ENCODE measurements at places on chromosomes 16 and 17. TPM values are rescaled to one million over a fixed set of nuclear protein-coding genes. Genes with fewer than 3 reads are reported as not detected.

DNA sequence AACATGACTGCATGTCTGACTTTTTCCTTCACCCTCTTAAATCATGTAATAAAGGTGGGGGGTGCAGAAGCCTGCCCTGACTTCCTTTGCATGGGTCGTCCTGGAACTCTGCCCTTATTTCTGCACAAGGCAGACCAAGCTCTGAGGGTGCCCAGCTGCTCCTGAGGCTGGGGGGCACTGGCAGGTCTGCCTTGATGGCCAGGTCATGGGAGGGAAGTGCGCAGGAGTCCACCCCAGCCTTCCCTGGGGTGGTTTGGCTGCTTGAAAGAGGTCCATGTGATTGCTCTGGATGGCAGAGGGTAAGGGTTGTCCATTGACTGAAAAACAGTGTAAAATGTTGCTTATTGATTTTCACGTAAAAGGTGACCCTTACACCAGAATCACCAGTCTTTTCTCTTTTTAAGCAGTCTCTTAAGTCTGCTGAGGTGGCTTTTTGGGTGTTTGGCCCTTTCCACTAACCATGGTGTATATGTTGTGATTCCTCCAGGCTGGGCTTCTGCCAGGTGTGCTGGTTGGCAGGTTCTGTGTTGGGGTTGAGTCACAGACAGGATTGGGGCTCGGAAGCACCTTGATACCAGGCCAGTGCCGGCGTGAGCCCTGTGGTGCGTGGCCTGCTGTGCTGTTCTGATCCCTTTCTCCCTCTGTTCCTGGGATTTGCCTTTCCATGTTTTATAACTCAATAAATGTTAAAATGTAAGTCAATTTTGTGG is 19.4 kb downstream of the DHX38 start:
- no peak for DNase-seq

DNA sequence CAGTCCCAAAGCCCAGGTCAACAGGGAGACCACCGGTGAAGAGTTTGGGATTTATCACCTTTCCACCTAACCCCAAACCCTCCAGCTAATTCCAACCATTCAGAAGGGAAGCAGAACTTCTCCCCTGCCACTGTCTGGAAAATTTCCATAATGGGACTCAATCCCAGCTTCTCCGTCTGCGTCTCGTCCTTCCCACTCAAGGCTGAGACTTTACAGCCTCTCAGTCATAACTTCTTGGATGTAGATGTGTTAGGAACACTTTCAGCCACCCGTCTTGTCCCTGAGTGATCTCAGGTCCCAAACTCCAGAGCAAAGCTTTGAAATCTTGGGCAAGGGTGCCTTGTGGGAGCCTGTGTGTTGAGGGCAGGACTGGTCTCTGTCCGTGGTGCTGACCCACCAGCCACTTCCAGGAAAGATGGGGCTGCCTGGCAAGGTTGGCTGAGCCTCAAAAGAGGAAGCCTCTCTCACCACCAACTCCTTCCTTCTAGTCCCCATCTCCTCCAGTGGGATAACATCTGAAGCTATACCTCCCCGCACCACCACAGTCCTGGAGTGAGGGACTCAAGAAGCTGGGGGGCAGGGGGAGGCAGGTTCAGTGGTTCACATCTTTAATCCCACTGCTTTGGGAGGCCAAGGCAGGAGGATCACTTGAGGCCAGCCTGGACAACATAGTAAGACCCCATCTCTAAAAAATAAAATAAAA is 9.3 kb downstream of the GAS2L2 start:
- DNase-seq = peak; percentile 29

DNA sequence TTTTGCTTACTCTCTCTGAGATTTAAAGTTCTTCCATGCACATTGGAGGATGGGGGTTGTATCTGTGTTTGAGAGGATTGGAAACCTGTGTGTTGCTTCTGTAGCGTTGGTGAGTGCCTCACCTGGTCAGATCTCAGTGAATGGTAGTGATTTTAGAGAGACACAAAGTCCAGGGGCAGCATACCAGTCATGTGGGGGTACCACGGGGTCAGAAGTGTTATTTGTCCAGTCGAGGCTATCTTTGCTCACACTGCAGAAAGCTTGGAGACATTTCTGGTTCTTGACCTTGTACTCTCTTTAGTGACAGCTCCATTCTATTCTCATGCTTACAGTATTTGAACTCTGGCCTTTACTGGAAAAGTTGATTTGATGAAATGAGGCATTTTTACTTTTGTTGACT is 23.7 kb downstream of the PRKAR1A start:
- DNase-seq = no peak

DNA sequence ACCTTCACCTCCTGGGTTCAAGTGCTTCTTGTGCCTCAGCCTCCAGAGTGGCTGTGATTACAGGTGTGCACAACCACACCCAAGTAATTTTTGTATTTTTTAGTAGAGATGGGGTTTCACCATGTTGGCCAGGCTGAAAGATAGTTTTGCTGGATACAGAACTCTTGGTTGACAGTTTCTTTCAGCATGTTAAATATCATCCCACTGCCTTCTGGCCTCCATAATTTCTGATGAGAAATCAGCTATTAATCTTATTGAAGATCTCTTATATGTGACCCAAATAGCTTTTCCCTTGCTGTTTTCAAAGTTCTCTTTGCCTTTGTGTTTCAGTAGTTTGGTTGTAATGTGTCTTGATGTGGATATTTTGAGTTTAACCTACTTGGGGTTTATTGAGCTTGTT is 50.3 kb upstream of the BRD7 start:
- no peak for DNase-seq

- no peak for DNase-seq
These were observed 291.8 kb downstream of the SOX9 start for GRCh38 chr17:72412650-72413076.

- no peak for DNase-seq
These were observed 2.9 kb downstream of the RGS11 start for GRCh38 chr16:272633-273546.

DNA sequence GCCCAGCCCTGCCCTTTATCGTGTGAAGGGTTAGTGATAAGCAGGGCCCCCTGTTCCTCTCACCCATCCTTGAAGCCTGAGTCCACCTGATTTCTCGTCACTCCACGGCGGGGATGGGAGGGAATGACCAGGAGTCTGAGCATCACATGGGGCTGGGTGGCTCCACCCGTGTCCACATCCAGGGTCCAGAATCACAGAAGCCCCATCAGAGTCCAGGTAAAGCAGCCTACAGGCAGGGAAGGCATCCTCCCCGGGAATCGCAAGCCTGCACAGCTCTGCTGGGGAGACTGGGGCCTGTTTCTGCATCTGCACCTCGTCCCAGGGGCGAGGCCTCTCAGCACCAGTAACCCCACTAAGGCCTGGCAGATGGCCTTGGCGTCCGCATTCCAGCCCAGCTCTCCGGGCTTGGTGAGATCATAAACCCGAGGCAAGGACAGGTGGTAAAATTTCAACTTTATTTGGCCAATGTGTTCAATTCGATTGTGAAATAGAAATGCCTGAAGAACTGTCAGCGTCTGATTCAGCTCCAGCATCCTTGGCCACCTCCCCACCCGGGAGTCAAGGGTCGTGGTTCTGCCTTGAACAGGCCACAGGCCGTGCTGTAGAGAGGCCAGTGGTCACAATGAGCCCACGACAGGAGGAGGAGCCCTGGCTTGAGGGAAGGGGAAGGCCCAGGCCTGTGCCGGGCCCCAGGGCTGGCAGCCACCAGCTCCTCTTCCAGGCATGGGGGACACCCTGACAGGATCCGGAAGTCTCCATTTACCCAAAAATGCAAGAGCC is 8.1 kb upstream of the PPP1R27 start:
- DNase-seq = no peak

GRCh38 chr17:73249700-73250099 is 12.0 kb downstream of the CPSF4L start:
- DNase-seq = no peak

GRCh38 chr17:61984821-61985220 is 57.0 kb upstream of the INTS2 start:
- DNase-seq = no peak

DNA sequence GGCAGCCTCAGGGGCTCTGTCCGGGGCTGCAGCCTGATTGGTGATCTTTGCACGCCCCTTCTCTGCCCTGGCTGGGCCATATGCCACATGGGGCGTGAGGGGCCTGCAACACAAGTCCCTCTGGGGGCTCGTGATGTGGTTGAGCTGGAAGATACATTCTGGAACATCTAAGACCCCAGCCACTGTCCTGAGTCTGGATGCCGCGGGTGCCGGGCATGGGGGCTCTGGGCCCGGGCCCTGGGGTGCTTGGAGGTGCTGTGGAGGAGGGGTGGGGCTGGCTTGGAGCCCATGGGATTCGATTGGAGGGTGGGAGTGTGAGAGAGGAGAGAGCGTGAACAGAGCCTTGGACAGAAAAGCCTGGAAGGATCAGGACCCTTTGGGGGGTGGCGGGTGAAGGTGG is 39.4 kb downstream of the JPH3 start:
- DNase-seq = no peak

DNA sequence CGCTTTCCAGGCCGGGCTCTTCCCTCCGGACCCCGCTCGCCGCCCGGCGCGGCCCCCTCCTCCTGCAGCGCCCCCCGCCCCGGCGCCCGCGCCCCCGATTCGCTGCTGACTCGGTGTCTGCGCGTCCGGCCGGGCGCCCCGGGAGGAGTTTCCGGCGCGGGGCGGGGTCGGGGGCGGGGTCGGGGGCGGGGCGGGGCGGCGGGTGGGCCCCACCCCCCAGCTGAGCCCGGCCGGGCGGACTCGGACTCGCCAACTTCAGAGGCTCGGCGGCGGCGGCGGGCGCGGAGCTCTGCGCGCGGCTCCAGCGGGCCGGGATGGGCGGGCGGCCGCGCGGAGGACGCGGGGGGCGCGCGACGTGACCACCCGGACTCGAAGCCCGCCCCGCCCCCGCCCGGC is at the start of gene METRNL:
Gene METRNL, plus strand, starts transcription at position 258 of the 396 bp plus-strand sequence. CDS start 207 bp downstream, outside the sequence.
- DNase-seq = peak; percentile 61

GRCh38 chr17:56184650-56185049 is 31.4 kb downstream of the ANKFN1 start:
- no peak for DNase-seq

DNA sequence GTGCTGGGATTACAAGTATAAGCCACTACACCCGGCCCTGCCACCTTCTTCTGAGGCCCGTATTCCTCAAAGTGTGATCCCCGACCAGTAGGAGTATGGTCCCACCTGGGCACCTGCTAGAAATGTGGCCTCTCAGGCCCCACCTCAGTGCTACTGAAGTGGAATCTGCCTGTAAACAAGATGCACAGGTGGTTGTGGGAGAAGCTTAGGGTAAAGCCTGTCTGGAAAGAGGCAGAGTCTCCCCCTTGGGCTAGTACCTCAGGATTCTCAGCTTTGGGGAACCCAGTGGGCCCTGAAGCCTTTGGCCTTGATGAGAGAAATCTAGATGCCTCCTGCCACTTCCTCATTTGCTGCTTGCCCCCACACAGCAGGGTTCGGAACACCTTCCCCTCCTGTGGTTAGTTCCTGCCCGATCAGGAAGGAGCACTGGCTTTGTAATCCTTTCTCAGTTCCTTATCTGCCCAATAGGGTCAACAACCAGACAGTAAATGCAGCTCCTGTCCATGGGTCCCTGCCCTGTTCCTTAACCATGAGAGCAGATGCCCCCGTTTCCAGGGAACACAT is 25.2 kb downstream of the TK2 start:
- DNase-seq = peak; percentile 40

GRCh38 chr16:56226845-56227525 is 35.7 kb downstream of the GNAO1 start:
- no peak for DNase-seq

DNA sequence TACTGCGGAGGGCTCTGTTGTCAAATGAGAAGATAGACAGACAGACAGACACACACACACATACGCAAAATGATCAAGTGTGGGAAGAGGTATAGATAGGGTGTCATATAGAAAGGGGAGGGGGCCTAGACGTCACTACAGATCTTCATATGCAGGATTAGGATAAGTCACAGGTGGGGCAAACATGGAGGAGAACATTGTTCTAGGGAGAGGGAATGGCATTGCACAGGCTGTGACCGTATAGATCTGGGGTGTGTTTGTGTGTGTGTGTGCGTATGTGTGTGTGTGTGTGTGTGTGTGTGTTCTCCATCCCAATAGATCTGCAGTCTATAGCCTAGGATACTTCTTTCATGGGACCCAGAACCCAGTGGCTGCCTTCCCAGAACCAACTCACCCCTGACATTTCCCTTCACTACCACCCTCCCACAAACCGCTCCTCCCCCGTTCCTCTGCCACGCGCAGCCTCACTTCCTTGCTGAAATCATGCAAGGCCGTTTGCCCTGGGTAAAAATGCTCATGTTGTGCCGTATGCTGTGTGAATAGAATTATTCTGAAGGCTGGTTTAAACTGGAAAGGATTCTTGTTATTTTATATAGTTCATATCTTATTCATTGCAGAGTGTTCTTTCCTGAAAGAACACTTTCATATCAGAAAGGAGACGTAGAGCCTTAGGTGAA is 50.5 kb upstream of the CCL1 start:
- no peak for DNase-seq

Gene CDC6
- total RNA-seq = 38.9 TPM

Gene PRKCA
- 11.9 TPM for total RNA-seq

Gene BOLA2B
- total RNA-seq = 207 TPM

Gene KRT20
- total RNA-seq = not detected

Gene PLXDC1
- total RNA-seq = 1.4 TPM
